ENCODE measurements at places on chromosomes 6 and 20.

DNA sequence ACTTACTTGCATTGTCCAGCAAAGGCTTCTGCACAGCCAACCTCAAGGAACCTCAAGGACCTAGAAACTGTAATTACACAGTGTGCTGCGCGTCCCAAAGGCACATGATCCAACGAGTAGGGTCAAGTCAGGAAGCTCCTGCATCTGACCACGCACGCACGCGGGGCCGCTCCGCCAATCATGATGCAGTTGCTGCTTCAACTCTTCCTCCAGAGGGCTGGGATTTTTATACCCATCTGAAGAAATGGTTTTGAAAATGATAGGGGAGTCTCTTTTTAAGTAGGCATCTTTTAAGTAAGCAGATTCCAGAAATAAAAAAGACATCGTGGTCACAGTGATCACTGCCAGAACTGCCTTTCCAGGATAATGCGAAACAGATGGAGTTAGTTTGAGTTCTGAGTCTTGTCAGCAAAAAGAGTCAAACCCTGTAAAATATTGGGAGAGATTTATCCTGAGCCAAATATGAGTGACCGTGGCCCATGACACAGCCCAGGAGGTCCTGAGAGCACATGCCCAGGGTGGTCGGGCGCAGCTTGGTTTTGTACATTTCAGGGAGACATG is 34.0 kb downstream of the KIF25 start:
- DNase-seq, result no peak

DNA sequence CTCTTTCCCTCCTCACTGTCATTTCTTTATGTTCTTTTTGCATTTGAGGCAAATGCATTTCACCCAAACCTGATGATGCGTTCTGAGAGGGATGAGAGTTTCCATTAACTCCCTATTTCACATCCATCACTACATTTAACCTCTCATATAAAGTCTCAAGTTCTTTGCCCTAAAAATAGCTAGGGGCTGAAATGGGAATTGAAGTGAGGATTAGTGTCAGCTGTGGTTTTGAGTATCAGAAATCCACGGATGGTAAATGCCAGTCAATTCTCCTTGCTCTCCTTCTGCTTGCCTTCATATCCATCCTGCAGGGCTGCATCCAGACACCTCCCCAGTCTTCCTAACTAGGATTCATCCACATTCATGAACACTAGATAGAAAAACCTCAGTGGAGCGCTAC is 10.0 kb upstream of the DTNBP1 start:
- no peak for DNase-seq

DNA sequence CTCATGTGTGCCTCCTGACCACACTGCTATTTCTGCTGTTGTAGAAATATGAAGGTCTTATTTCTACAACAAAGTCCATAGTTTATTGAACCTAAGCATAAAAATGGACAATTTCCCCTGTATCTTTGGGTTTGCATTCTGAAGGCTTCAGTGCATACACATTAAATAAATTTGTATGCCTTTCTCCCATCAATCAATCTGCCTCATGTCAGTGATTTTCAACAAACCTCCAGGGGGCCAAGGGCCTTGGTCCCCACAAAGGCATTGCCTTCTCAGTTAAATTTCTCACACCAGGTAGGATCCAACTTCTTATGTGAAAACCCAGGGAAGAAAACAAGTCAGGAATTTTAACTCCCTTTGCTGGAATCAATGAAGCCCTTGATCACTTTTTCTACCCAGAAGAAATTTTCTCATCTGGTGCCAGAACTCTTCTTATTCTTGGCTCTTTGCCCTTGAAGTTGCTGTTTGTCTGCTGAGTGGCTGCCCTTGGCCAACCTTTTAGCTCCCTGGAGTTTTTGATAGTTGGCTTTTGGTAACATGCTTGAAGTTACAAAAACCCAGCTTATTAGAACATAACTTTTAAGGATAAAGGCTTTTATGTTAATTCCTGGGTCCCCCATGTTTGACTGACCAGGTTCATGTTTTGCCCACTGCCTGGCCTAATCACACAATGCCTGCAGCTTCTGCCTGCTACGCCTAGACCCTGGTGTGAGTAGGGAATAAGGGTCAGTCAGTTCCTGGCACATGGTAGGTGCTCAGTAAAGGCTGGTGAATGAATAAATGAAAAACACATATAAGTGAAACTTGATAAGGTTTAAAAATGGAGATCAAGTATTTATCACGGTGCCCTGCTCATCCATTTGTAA is 37.0 kb downstream of the SHLD1 start:
- no peak for DNase-seq

GRCh38 chr6:169955731-169956437 is 204.5 kb downstream of the ERMARD start:
- no peak for DNase-seq

DNA sequence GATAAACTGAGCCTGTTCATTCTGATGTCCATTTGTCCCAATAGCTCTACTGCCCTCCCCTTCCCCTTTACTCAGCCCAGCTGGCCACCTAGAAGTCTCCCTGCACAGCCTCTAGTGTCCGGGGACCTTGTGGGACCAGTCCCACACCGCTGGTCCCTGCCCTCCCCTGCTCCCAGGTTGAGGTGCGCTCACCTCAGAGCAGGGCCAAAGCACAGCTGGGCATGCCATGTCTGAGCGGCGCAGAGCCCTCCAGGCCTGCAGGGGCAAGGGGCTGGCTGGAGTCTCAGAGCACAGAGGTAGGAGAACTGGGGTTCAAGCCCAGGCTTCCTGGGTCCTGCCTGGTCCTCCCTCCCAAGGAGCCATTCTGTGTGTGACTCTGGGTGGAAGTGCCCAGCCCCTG is 24.7 kb upstream of the FANCE start:
- no peak for DNase-seq

DNA sequence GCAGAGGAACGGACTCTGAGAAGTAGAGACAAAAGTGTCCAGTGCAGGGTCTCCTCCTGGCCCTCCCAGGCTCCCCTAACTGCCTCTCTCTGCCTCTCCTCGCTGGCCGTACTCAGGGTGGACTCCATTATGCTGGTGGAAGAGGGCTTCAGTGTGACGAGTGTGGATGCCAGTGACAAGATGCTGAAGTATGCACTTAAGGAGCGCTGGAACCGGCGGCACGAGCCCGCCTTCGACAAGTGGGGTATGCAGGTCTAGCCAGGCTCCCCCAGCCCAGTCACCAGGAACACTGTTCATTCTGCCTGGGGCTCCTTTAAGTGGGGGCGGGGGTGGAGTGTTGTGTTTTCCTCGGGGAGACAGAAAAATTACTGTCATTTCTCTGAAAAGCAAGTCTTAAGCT is 1.5 kb downstream of the GNMT start:
- no peak for DNase-seq

GRCh38 chr20:40016392-40016791 is 672.6 kb downstream of the MAFB start:
- DNase-seq, result no peak

- DNase-seq, result no peak
These were observed 138.5 kb downstream of the RCAN2 start for GRCh38 chr6:46352541-46353268.

DNA sequence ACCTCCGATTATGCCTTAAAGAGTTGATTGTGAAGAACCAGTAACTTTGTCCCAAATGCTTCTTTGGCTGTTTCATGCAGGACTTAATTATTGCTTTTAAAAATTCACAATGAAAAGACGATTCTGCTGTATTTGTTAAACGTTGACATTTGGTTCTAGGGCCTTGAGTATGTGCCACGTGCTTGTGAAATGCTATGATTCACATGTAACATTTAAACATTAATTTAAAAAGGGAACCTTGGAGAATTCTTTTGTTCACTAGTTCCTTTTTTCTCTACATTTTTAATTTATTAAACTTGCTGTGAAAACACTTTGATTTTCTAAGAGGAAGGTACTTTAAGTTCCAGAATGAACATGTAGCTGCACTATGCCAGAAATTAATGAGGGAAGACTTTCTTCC is 9.5 kb downstream of the GZF1 start:
- DNase-seq, result no peak

DNA sequence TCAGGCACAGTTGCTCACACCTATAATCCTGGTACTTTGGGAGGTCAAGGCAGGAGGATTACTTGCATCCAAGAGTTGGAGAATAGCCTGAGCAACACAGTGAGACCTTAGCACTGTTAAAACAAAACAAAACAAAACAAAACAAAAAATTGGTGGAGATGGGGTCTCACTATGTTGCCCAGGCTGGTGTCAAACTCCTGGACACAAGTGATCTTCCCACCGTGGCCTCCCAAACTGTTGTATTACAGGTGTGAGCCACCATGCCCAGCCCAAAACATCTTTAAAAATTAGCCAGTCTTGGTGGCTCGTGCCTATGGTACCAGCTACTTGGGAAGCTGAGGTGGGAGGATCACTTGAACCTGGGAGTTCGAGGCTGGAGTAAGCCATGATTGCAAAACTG is 120.2 kb downstream of the GMDS start:
- DNase-seq, result no peak
